KBM-7 (cell line): ENCODE measurements at places on chromosomes 1 and 21.

GRCh38 chr1:196660852-196661251 lies 9.0 kb downstream of the CFH start:
- DNase-seq, result peak; percentile 71

DNA sequence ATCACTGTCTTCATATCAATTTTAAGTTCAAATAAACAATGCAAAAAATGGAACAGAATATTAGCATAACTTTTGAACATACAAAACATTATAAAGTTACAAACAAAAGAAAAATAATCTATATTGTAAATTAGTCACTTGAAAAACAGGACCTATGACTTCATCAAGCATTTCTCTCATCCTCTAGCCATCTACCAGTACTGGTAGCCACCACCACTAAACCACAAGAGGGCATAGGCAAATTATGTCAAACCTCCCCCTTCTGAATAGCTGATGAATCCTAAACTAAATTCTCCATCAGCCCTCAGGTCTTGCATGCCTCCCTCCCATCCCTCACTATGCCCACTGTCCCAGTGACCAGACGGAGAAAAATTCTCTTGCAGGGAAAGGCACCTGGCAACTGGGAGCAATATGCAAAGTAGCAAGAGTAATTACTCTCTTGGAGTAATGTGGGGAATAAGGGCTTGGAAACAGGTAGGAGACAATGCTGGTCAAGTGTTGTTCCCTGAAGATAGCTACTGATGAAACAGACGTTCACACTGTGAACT lies 37.1 kb downstream of the SSX2IP start:
- no peak for DNase-seq

- no peak for DNase-seq
Observed at GRCh38 chr1:159338018-159338417, 35.9 kb downstream of the FCER1A start.

DNA sequence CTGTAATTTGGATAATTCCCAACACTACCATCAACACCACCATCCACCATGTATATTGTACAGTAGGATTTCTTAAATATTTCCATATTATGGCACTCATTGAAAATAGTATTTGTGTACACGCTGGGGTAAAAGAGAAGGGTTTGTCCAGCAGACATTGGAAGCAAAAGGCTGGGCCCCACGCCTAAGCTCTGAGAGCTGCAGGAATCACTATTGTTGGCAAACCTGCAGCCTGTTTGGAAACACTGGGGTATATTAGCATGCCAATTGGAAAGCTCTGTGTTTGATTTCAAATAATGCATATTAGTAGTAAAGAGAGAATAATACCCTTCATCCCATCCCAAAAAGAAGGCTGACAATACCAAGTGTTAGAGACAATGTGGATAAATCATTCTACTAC lies 81.5 kb upstream of the DPYD start:
- DNase-seq, result no peak

- no peak for DNase-seq
Observed at GRCh38 chr1:25758466-25759070, 41.4 kb upstream of the SELENON start.

- no peak for DNase-seq
Observed at GRCh38 chr1:180643693-180644092, 11.9 kb downstream of the XPR1 start.

DNA sequence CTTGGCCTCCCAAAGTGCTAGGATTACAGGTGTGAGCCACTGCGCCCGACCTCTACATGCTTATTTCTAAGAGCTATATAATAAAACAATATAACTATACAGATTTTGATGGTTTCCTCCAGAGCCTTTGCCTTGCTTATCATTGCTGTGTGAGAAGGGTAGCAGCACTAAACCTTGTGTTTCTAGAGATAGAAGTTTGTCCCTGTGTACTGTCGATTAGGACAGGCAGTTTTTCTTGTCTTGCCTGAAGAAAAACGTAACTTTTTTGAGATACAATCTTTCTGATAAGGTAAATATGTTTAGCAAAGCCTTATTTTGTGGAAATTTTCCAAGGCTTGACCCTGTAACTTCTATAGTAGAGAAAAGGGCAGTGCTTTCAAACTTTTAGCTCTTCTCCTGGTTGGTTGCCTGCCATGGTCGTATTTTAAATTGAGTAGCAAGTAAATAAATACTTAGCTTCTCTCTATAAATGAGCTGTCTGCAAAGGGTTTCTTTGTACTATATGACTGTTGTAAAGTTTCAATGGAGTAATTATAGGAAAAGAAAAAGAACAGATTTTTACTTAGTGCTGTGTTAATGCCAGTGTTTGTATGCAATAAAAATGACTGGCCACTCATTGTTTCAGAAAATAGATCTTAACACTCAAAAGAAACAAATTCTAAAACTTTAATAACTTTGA lies 86.4 kb upstream of the CACYBP start:
- no peak for DNase-seq
